ENCODE measurements at places on chromosomes 11 and 22. TPM values are rescaled to one million over a fixed set of nuclear protein-coding genes. Genes with fewer than 3 reads are reported as not detected.

- DNase-seq: no peak
- no peaks in the 10 kb centered on the region for H3K4me1 ChIP-seq
- no peaks in the 10 kb centered on the region for H3K36me3 ChIP-seq
- H3K27me3 ChIP-seq: no peaks in the 10 kb centered on the region
- no peak overlapping the region for H3K4me3 ChIP-seq
These were observed 310.1 kb upstream of the NARS2 start for GRCh38 chr11:78884761-78885160.

- no peak overlapping the region for H3K4me3 ChIP-seq
- H3K27ac ChIP-seq: no peak overlapping the region
- peaks cover 9% of the 10 kb centered on the region for H3K4me1 ChIP-seq
- no peak for DNase-seq
- peaks cover 1% of the 10 kb centered on the region for H3K27me3 ChIP-seq
These were observed 7.6 kb downstream of the APOBEC3A start for GRCh38 chr22:38964989-38965388.

The NAT10 gene
- polyA plus RNA-seq: 7.7 TPM

- H3K4me1 ChIP-seq: peaks cover 34% of the 10 kb centered on the region
- H3K36me3 ChIP-seq: peaks cover 5% of the 10 kb centered on the region
- H3K27me3 ChIP-seq: peaks cover 1% of the 10 kb centered on the region
- DNase-seq: peak; percentile 38
- peak overlapping the region; percentile 96 for H3K4me3 ChIP-seq
These were observed 585 bp downstream of the EMSY start for GRCh38 chr11:76445121-76446084.

Data from immature natural killer cell (primary cell).